ENCODE measurements at places on chromosomes 1 and 21. TPM values are rescaled to one million over a fixed set of nuclear protein-coding genes. Genes with fewer than 3 reads are reported as not detected.

Gene CNIH3
- 8.5 TPM for total RNA-seq

Gene L1TD1
- total RNA-seq = 9.1 TPM

Gene C21orf91
- total RNA-seq = 44.4 TPM

Gene LCE2B
- total RNA-seq = not detected

Gene ZNF593OS
- total RNA-seq = 1.7 TPM

GRCh38 chr1:12544357-12544756 lies 73.7 kb downstream of the DHRS3 start:
- no peak for DNase-seq

DNA sequence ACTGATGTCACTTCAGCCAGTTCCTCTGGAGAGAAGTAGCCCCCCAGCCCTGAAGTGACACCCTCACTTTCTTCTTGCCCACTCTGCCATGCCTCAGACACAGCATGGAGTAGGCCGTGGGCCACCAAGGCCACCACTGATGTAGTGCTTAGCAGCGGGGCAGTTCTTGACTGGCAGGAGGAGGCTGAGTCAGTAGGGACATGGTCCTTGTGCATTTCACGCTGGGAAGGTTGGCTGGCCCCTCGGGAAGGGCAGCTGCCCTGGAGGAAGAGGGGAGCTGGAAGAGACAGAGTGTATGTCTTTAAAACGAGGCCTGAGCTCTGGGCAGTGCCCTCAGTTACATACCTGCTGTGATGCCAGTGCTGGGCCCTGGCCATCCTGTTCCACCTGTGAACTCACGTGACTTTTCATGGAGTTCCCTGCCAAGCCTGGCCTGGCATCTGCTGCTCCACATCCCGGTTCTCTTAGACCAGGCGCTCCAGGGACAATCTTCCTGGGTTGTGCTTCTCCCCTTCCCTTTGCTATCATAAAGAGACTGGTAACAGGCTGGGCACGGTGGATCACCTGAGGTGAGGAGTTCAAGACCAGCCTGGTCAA lies 158.6 kb upstream of the TMEM51 start:
- no peak for DNase-seq

Gene SFN
- 0.31 TPM for total RNA-seq

DNA sequence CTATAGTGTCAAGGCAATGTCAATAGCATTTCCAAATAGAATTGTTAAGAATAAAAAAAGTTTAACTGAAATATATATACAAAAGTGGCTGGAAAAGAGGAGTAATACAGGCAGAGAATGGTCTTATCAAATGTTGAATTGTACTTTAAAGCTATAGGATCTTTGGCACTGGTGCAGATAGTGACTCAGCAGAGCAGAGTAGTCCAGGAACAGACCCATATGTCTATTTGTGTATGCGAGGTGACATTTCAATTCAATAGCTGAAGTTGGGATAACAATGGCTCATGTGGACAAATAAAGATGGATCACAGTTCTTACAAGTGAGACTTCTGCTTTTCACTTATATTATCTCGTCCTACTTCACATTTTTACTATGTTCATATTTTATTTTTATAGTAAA lies 543.0 kb upstream of the B3GALT2 start:
- no peak for DNase-seq

Gene SEMA6C
- 134 TPM for total RNA-seq

- DNase-seq = no peak
These were observed 28.5 kb upstream of the ABCG1 start for GRCh38 chr21:42190486-42190863.

DNA sequence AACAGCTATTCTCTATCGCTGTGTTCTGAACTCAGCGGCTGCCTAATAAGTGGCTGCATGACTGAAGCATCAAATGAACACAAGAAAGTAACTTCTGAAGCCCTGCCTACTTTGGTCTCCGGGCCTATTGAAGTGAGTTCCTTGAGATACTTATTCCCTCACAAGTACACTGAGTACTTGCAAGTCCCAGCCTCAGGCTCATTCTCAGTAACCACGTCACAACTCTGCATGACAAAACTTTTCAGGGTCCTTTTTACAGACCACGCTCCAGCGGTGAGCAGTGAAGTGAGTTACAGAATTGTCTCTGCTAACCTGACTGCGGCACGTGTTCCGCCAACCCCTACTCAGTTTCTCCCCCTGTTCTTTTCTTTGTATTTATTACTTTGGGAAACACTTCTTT lies 1342.7 kb upstream of the ADGRL4 start:
- DNase-seq = no peak

- DNase-seq = peak; percentile 41
These were observed 6.1 kb downstream of the IER5 start for GRCh38 chr1:181094416-181095212.

DNA sequence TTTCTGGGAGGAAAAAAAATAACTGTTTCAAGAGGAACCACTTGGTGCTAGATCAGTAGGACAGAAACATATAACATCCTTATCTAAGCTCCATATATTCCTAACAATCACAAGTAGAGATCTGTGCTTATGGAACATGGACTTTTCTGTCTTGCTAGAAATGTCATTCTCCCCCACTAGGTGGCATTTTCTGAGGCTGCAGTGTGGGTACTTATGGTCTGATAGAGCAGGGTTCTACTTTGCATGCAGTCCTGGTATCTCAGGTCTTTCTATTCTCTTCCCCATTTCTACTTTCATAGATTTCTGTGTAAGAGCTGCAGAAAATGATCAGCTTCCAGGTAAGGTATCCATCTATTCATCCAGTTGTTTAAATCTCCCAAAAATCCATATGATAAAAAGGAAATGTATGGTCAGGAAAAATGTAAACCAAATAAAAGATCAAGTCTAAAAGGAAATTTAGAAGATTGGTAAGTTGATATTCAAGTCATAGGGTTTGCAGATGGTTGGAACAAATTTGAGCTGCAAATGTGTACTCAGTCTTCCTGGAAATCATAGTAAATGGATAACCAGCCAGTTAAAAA lies 1.5 kb downstream of the ZNF684 start:
- DNase-seq = peak; percentile 26
